ENCODE measurements at places on chromosomes 5 and 9. TPM values are rescaled to one million over a fixed set of nuclear protein-coding genes. Genes with fewer than 3 reads are reported as not detected.

Gene PCDHGB7
- total RNA-seq: 0.47 TPM

Gene EXOSC3
- total RNA-seq: 146 TPM

Gene TNFSF15
- total RNA-seq: 0.23 TPM

GRCh38 chr9:137074657-137075274 lies 2.6 kb upstream of the UAP1L1 start:
- no peak for DNase-seq

DNA sequence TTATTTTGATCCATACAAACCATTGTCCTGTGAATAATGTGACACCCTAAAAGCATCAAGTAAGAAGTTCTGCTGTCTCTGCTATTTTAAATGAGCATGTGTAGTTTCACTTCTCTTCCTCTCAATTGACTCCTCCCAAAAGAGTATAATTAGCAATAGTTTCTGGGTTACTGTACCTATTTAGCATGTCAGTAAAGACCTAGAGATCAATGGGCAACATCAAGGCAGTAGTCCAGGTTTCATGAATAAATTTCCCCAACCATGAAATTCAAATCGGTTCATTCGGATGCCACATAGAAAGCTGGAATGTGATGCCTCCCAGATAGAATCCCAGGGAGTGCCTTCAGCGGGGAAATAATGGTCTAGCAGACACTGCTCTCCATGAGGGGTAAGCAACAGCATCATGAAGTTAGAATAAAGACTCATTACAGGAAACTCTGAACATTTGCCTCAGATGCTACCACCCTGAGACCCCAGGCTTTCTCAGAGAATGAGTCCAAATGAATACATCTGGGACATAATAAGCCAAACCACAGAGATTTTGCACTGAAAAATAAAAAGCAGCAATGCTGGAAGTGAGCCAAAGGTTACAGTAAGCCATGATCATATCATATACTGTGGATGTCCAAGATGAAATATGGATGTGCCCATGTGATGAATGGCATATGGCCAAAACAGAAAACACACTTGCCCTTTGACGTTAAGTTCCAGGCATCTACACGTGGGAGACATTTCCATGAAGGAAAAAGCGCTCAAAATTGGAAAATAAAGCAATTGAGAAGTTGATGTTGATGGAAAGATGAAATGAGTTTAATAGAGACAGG lies 1107.0 kb upstream of the SEMA6A start:
- DNase-seq: no peak

- DNase-seq: peak; percentile 84
Measured at GRCh38 chr9:112037281-112038016, 137.6 kb downstream of the SUSD1 start.

GRCh38 chr9:16275795-16276624 lies 594.5 kb downstream of the BNC2 start:
- no peak for DNase-seq

DNA sequence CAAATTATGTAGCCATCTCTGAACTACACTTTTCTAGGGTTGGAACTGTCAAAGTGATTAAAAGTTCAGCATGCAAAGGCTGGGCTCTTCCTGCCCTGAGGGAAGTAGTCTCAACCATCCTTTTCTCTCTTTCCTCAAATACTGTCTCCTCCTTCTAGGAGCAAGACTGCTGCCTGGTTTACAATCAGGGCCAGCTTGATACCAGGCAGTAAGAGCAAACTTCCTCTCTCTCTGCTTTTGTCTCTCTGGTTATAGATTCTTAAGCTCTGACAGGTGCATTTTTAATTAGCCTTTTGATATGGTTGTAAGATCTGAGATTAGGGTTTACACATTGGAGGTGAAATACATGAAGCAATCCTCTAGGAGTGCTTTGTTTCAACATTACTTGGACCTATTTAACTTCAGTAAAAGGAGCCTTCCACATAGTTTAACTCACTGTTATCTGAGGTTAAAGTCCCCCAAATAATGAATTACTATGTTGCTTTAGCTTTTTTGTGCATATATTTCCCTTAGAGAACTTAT lies 436.1 kb downstream of the SPATA31D1 start:
- no peak for DNase-seq

DNA sequence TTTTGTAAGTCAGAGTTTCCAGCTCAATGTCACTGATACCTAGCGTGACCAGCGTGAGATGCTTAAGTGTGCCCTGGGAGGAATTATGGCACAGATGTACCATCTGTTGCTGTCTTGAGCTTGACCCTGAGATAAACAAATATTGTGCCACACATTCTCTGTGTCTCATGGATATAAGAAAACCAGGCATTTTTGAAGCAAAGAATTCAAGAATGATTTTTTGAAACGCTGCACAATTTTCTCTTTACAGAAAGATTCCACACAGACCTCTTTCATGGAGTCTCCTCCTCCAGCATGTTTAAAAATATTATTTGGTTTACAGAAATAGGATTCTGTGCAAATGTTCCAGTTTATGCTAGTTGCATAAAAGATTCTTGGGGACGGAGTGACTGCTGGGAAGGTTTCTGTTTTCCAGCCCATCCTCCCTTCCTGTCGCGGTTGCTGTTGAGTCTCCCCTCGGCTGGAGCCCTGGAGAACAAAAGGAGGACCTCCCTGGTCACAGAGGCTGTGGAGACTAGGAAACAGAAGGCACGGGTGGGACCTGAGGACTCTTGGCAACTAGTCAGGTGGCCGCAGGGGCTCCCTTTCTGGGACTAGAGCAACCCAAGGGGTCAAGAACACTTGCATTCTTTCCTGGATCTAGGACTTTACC lies 120.8 kb downstream of the RASGRF2 start:
- no peak for DNase-seq

DNA sequence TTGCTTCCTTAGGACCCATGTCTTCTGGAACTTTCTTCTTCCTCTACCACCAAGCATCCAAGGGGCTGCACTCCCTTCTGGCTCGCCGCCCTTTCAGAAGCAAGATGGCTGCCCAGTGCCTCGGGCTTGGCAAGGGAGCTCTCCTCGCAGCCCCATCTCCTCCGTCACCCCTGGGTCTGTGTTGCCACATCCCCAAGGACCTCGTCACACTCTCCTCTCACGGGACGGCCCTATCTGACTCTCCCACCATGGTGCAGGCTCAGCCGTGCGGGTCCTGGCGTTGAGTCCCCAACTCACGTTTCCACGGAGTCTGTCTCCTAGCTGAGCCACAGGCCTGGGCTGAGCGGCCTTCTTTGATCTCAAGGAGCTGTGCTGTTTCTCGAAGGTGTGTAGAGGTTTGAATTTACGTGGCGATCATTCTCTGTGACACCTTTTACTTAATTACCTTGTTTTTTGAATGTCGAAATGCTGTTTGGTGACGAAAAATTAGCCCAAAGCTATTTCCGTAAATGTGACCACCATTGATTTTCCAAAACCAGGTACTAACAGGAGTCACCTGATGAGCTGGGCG lies 15.0 kb upstream of the SCGB3A1 start:
- DNase-seq: no peak

GRCh38 chr9:122206118-122207046 lies 22.4 kb downstream of the LHX6 start:
- DNase-seq: peak; percentile 43

DNA sequence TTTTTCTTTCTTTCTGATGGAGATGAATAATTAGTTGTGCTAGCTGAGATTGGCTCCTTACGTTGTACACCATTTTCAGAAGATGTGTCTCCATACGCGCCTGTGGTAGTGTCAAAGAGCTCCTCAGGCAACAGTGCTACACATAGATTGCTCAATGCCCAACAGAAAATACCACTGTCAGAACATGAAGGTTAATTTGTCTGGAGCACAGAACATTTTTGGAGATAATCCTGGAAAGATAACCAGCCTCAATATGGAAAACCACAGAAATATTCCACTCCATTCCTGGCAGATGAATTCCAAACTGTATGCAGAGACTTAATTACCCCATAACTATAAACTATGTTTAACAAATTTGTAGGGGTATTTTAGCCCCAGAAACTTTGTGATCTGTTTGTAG lies 233.6 kb downstream of the MARCHF11 start:
- no peak for DNase-seq

- DNase-seq: no peak
Measured at GRCh38 chr5:149217096-149217802, 54.4 kb upstream of the AFAP1L1 start.

GRCh38 chr5:177455661-177456590 lies 9.3 kb downstream of the PRR7 start:
- peak; percentile 55 for DNase-seq

DNA sequence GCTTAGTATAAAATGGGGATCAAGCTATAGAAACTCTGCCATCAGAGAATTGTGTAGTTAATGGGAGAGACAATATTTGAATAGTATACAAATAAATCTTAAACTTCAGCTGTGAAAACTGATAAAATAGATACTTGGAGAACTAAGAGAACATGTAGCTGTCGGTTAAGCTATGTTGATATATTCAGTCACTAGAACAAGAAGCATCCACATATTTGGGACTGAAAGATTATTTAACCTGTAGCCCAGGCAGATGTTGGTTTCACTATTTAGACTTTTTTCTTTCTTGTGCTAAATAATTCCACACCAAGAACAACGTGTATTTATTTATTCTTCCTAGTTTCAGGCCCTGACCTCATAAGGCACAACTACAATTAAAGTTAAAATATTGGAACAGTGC lies 521.0 kb upstream of the CCNG1 start:
- no peak for DNase-seq
